ENCODE measurements at places on chromosomes 6 and 20. TPM values are rescaled to one million over a fixed set of nuclear protein-coding genes. Genes with fewer than 3 reads are reported as not detected.

The C6orf52 gene
- total RNA-seq, result not detected

The AGER gene
- 0.16 TPM for total RNA-seq

The LY6G6D gene
- not detected for total RNA-seq

The PNLDC1 gene
- total RNA-seq, result 2.0 TPM

The LAMA4 gene
- total RNA-seq, result 569 TPM

The E2F3 gene
- total RNA-seq, result 1.5 TPM

The C4A gene
- total RNA-seq, result 13.6 TPM

The SYCP2L gene
- not detected for total RNA-seq

The ENPP1 gene
- total RNA-seq, result 5.6 TPM

The RNF5 gene
- 15.6 TPM for total RNA-seq

The ZKSCAN8 gene
- 13.1 TPM for total RNA-seq

The TTBK1 gene
- total RNA-seq, result under 0.01 TPM

The CLDN20 gene
- not detected for total RNA-seq

The GGTLC1 gene
- not detected for total RNA-seq

The SLC35B2 gene
- total RNA-seq, result 55.2 TPM

The SLC12A5 gene
- total RNA-seq, result under 0.01 TPM

The CDC5L gene
- total RNA-seq, result 15.3 TPM

The ELOVL4 gene
- 7.3 TPM for total RNA-seq

The C20orf202 gene
- total RNA-seq, result not detected

The TMEM200A gene
- total RNA-seq, result 31.3 TPM

The PRDM1 gene
- total RNA-seq, result 1.2 TPM

The MLN gene
- total RNA-seq, result not detected

The SLC22A2 gene
- total RNA-seq, result not detected

The TSHZ2 gene
- total RNA-seq, result 0.63 TPM

The PRKN gene
- 4.0 TPM for total RNA-seq

The PCNA gene
- total RNA-seq, result 132 TPM

The PLEKHG1 gene
- total RNA-seq, result 3.3 TPM

The APOM gene
- 1.8 TPM for total RNA-seq

The SLC32A1 gene
- not detected for total RNA-seq
